NCI-H1436 (cell line): ENCODE measurements at places on chromosomes 16 and 17.

GRCh38 chr16:20870122-20870820, 29.9 kb downstream of the DCUN1D3 start:
- no peak for DNase-seq

DNA sequence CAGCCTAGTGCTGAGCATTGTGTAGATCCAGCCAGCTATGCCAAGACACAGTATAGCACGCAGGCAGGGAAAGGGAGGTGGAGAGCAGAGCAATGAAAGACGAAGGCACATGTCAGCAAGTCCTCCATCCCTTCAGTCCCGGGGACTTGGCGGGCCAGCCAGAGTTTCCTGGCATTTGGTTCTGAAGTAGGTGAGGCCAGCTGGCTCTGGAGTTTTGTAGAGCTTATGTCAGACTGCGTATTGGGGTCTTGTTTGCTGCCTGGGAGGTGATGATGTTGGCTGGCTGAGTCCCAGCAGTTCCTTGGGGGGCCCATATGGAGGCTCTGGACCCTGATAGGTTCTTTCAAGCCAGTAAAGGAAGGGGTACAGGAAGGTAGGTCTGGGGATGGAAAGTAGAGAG, 55.7 kb upstream of the AKTIP start:
- no peak for DNase-seq

- no peak for DNase-seq
Measured at GRCh38 chr17:4872786-4873185, 26.6 kb upstream of the C17orf107 start.

DNA sequence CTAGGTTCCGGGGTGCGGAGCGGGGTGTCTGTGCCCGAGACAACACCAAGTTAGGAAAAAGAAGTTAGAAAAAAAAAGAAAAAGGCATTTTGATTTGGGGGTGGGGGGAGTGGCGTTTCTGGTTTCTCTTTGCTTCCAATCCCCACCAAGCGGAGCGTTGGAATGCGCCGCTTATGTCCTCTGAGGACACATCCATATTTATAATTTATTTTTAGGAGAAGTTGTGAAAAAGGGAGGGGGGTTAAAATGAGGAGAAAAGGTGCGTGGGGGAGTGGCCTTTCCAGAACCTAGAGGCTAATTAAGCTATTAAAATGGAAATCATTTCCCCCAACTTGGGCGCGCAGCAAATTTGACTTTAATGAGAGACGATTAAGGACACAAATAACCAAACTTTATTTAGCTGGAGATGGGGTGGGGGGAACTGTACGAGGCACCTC, 232.1 kb downstream of the MRTFB start:
- no peak for DNase-seq

GRCh38 chr16:48393485-48394354, 8.5 kb upstream of the SIAH1 start:
- DNase-seq = no peak

- no peak for DNase-seq
Measured at GRCh38 chr16:23420011-23420410, 33.0 kb downstream of the COG7 start.

DNA sequence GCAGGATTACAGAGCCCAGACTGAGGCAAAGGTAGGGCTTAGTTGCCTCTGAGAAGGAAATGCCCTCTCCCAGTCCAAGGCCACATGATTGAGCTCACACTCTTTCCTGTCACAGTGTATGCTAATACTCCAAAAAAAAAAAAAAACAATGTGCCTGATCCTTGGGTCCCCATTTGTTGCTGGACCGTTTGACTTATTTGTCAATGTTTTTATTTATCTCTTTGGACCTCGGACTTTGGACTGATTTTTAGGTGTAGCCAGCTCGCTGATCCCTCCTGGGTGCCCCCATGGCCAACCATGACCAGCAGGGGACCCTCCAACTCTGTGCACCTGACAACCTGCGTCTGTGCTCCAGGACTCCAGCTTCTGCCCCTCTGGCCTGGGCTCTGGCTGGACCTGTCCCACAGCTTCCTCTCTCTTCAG, 622 bp upstream of the CCL16 start:
- no peak for DNase-seq

- no peak for DNase-seq
Measured at GRCh38 chr16:16121185-16121727, 102.0 kb downstream of the ABCC6 start.

GRCh38 chr16:13289515-13289914, 388.1 kb downstream of the SHISA9 start:
- no peak for DNase-seq

GRCh38 chr17:57257895-57258851, 1.9 kb downstream of the MSI2 start:
- DNase-seq = no peak

DNA sequence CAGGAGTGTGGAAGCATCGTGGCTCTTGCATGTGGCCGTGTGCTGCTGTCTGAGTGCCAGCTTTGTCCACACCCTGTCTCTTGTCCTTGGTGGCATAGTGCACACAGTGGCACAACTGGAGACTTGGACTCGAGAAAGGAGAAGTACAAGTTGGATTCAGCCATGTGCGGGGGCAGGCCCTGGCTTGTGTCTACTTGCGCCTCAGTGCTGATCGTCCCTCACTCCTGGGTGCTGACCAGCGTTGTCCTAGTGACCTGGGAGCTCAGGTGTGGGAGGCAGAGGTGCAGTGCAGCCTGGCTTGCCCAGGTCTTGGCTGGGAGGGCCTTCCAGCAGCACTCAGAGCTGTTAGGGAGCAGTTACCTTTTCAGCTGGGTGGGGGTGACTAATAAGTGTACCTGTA, 20.6 kb downstream of the MPRIP start:
- no peak for DNase-seq

GRCh38 chr16:54280751-54281150, 5.8 kb downstream of the IRX3 start:
- DNase-seq = no peak

DNA sequence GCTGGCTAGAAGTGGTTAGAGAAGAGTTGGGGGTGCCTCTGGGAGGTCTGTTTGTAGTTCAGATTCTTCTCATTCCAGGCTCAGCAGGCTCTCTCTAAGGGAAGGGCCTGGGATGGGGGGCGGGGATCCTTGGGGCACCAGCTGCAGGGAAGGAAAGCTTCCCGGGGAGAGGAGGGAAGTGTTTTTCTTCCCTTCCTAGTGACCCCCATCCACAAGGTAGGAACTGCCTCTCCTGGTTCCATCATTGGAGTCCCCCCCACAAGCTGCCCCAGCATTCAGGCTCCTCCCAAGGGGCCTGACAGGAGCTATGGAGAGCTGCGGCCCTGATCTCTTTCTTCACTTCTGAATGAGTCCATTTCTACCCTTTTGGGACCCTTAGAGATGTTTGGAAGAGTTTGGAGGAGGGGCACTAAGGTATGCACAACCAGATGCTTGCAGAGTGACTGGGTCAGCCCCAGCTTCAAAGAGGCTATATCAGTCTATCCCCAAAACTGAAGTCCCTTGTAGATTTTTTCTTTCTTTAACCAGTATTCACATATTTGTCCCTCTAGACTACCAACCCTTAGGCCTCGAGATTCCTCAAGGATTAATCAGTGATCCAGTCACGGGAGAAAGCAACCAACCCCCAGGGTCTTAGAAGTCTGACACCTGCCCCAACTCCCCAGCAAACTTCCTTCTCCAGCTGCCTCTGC, 13.9 kb upstream of the FZD2 start:
- no peak for DNase-seq

- no peak for DNase-seq
Measured at GRCh38 chr16:86700046-86700945, 121.9 kb downstream of the FOXL1 start.

GRCh38 chr17:61047515-61047914, 352.1 kb upstream of the TBX2 start:
- DNase-seq = no peak

GRCh38 chr17:54861471-54861983, 39.1 kb upstream of the TOM1L1 start:
- DNase-seq = no peak

- DNase-seq = no peak
Measured at GRCh38 chr16:47110939-47111338, 32.8 kb downstream of the NETO2 start.

DNA sequence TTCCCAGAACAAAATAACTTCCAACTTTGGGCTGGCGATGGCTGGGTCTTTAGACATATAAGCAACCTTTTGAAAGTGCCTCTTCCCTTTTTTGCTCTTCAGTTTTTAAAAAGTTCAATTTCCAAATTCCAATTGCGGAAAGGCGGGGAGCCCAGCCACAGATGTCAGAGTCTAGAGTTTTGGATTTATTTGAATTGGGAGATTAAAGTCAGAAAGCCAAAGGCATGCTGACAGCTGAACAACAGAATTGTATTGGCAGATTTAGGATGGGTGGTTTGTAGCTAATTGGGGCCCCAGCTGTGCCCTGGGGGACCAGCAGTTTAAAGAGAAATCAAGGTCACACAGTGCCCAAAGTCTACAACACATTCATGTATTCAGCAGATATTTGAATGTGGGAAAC, 10.5 kb downstream of the YPEL2 start:
- no peak for DNase-seq

DNA sequence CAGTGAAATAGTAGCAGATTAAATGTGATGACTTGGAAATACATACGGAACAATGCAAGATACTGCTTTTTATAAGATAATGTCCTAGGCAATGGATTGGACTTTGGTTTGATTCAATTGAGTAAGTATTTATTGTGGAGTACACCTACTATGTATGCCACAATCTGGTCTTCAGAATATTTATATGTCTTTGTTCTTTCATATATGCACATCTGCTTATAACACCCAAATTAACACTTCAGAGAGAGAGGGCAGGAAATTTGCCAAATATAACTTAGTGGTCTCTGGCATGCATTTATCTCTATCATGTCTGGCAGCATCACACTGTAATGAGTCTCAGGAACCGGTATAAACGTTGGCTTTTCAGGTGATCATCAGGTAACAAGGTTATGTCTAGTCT, 16.9 kb downstream of the RPGRIP1L start:
- DNase-seq = no peak

DNA sequence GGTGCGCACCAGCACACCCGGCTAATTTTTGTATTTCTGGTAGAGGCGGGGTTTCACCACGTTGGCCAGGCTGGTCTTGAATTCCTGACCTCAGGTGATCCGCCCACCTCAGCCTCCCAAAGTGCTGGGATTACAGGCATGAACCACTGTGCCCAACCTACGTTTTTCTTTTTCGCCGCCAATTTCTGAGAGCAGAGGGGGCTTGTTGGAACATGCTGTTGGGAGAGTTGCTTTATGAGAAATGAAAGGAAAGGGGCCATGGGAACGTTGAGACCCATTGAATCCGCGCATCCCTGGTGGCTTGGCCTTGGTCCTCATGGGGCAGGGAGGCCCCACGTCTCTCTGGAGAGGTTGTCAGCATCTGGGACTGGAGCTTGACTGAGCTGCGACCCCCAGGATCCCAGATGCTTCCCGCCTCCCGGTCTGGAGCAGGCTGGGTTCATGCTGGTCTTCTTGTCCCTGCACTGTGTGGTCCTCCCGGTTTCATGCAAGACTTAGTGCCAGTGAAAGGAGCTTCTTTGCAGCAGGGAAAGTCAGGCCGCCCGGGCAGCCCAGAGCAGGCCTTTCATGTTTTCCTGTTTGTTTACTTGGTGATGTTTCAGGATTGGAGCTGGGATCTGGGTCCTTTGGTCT, 22.8 kb downstream of the CRISPLD2 start:
- DNase-seq = peak; percentile 5
